NCI-H1092 (cell line): ENCODE measurements at places on chromosomes 7 and 10.

DNA sequence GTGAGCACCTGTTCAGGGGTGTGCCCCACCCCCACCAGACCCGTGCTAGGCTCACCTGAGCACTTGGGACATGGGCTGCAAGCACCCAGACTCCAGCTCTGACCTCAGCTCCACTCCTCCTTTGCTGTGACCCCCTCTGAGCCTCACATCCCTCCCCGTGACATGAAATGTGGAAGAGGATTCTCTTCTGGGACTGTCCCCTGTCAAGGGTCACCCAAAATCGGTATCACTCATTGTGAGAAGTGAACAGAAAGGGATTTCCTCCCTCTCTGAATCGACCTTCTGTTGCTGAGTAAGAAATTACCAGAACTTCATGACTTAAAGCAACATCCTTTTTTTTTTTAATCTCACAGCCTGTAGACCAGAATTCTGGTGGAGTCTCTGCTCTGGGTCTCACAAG lies 6.2 kb upstream of the CHST15 start:
- DNase-seq = no peak

GRCh38 chr7:94228223-94228622 lies 166.5 kb upstream of the COL1A2 start:
- DNase-seq = no peak

DNA sequence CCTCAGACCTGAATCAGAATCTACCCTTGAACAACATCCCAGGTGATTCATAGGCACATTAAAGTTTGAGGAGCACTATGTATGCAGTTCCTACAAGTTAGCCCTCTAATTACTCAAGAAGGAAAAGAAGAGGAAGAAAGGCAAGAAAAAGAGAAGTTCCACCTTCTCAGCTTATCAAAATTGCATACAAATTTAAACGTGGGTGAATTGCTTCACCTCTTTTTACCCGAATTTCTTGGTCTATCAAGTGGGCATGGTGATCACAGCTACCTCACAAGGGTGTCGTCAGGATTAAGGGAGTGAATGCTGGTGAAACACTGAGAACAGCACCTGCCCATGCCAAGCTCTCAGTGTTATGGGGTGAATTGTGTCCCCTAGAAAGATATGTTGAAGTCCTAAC lies 43.8 kb upstream of the PAPSS2 start:
- DNase-seq = no peak

DNA sequence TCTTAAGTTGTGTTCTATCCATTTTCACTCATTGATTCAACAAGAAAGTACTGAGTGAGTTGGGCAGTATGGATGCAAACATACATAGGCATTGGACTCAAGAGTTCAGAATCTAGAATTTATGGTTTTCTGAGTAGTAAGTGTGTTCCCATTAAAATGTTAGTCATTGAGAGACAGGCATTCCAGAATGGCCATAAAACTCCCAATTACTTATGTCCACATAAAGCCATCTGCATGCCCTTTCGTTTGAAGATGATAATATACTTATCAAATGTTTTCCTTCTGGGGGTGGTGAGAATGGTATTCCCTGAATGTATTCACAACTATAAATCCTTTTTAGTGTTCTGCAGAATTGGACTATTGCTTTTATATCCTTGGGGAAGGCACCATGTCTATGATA lies 131.6 kb downstream of the CD36 start:
- no peak for DNase-seq

DNA sequence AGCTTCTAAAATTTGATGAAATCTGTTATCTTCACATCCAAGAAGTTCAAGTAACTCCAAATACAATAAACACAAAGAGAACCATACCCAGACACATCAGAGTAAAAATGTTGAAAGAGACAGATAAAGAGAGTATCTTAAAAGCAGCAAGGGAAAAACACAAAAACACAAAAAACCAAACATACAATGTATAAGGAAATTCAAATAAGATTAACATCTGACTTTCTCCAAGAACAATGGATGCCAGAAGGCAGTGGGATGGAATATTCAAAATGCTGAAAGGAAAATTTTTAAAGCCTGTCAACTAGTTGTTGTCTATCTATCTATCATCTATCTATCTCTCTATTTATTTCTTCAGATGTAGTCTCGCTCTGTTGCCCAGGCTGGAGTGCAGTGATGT lies 72.4 kb upstream of the MKLN1 start:
- DNase-seq = no peak
